ENCODE measurements at places on chromosomes 3 and 15.

- no peak for DNase-seq
These were observed 122.9 kb downstream of the PDE8A start for GRCh38 chr15:85104584-85104983.

- DNase-seq = no peak
These were observed 177.0 kb downstream of the PDCD6IP start for GRCh38 chr3:33975463-33975862.

- no peak for DNase-seq
These were observed 52.6 kb upstream of the TGFBR2 start for GRCh38 chr3:30553641-30554316.

- DNase-seq = no peak
These were observed 127.9 kb downstream of the MITF start for GRCh38 chr3:69866988-69867720.

- no peak for DNase-seq
These were observed 29.9 kb downstream of the UBE3A start for GRCh38 chr15:25408929-25409328.

DNA sequence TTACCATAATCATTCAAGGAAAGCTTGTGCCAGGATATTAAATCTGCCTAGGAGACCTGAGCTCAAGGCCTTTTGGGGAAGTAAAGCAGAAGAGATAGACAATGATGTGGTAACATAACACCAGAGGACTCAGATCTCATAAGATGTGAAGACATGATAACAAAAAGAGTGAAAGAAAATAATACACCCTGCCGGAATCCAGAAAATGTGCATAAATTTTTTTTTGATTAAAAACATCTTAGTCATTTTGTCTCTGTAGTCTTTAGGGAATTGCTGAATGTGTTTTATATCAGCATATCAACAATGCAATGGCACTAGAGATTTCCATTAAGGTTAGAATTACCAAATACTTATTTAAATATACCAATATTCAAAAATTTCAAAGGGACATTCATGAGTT, 326.8 kb upstream of the ROBO1 start:
- DNase-seq = no peak

DNA sequence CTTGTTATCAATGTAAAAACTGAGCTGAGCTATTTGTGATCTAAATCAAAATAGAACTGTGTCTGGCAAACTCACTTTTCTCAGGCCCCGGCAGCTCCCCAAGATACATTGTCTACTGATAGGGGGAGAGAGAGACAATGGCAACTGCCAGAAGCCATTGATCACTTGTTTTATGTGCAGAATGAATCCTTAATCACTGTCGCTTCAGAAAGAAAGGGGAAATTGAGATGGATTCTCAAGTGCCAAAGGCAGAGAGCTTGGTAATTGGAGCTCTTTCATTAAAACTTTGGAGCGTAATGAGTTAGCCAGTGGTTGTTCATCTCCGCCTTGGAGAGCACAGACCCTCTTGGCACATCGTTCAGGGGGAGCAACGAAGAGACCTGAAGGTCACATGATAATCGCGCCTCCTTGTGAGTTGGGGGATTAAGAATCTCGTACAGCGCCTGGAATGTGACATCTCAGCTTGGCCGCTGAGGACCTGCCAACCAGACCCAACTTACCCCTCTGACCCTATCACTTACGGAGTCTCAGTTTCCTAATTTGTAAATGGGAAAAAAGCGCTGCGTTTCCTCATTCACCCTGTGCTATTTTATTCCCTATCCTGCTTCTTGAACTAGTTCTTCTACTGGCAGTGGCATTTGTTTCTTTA, 252.8 kb downstream of the VPS13C start:
- no peak for DNase-seq

DNA sequence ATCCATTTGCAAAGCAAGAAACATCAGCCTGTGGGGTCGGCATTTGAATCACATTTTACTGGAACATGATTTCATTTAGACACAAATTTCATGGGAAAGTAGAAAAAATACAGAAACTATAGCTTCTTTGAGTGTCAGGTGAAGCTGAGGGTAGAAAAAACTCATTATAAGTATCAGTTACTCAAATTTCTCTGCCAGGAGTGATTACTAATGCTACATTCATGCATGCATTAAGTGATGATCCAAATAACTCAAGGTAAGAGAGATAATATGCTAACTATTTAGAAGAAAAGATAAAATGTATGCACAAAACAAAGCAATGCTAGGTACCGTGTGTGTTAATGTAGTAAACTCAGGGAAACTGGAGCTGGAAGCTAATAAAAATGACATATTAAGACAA, 406.0 kb downstream of the GAP43 start:
- DNase-seq = no peak

All from COLO829 (cell line).